KBM-7 (cell line): ENCODE measurements at places on chromosomes 12 and 14.

DNA sequence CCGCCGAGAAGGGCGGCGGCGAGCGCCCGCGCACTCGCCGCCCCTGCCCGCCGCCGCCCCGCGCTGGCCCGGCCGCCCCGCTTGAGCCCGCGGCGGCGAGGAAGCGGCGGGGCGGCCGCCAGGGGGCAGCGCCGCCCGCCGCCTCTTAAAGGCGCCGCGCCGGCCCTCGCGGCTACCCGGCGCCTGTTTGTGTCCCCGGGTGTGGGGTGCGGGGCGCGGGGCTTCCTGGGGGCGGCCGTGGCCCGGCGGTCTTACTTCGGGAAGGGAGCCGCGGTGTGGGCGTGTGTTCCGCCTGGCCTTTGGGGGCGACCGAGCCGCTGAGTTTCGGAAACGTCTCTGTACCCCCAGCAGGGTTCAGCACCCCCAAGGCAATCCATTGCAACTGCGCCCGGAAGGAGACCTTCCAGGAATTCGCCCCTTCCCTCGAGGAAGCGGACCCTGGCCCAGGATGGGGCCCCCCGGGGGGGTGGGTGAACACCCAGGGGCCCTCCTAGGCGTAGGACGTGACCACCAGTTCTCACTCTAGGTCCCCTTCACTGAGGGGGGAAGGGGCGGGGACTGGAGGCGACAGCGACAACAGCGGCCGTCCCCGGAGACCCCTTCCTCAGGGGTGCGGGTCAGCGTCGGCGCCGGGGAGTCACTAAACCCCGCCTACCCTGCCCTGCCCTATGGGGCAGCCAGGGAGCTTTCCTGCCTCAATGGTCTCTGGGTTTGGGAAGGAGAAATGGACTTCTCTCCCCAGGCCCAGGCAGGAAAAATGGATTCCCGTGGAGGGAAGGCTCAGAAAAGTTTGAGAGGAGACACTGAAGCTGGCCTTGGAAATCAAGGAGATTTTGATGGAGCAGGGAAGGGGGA lies at the start of gene ITPK1:
Gene ITPK1, minus strand, starts transcription at position 105 of the 855 bp plus-strand sequence. CDS start 762 bp downstream, outside the sequence.
- DNase-seq, result peak; percentile 53

- no peak for DNase-seq
These were observed 36.1 kb upstream of the PTCSC3 start for GRCh38 chr14:36212577-36212976.

GRCh38 chr12:45660330-45660729 lies 69.2 kb upstream of the ARID2 start:
- no peak for DNase-seq

DNA sequence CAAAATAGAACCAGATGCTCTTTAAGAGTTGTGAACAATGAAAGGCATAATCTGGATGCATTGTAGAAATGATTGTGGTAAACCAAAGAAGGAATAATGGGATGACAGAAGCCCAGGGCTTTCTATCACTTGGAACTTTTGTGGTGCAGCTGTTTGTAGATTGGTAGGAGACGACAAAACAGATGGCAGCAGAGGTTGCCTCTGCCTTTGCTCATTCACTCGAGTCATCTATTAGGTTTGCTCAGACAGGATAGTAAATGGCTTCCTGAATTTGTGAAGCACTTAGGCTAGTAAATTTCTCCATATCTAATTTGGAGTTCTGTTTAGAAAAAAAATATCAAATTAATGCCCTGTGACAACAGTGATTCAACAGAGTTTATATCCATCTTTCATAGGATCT lies 78.4 kb downstream of the FGD4 start:
- no peak for DNase-seq

GRCh38 chr12:2082321-2082720 lies 29.5 kb downstream of the CACNA1C start:
- no peak for DNase-seq

GRCh38 chr12:48880647-48881046 lies 15.0 kb upstream of the RND1 start:
- no peak for DNase-seq

- DNase-seq, result no peak
These were observed 32.3 kb downstream of the RAD51B start for GRCh38 chr14:67851785-67852410.

DNA sequence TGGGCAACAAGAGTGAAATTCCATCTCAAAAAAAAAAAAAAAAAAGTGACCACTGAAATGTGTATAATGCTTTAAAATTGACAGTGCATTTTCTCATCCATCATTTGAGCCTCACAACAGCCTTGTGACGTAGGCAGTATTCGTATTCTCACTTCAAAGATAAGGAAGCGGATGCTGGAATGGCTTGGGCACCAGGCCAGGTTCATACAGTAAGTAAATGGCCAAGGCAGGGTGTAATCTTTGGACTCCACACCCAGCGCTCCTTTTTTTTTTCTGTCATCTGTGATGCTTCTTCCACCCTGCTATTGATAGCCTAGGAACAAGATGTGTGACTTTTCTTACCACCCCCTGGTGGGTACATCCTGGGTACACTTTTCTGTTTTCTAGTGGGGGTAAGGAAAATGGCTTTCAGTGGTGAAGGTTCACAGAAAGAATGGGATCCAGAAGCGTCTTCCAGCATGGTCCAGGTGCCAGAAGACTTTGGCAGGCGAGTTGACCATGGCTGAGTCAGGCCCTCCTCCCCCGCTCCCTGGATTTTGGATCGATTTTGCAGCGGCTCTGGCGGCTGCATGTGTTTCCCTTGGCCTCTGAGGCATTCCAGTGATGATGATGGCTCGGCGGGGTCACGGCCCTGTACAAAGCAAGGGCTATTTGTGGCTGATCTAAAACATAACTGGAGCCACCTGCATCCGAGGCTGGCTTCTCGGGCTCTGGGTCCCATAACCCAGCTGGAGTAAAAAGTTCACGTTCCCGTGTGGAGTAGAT lies 110.6 kb downstream of the CACNA1C start:
- no peak for DNase-seq

DNA sequence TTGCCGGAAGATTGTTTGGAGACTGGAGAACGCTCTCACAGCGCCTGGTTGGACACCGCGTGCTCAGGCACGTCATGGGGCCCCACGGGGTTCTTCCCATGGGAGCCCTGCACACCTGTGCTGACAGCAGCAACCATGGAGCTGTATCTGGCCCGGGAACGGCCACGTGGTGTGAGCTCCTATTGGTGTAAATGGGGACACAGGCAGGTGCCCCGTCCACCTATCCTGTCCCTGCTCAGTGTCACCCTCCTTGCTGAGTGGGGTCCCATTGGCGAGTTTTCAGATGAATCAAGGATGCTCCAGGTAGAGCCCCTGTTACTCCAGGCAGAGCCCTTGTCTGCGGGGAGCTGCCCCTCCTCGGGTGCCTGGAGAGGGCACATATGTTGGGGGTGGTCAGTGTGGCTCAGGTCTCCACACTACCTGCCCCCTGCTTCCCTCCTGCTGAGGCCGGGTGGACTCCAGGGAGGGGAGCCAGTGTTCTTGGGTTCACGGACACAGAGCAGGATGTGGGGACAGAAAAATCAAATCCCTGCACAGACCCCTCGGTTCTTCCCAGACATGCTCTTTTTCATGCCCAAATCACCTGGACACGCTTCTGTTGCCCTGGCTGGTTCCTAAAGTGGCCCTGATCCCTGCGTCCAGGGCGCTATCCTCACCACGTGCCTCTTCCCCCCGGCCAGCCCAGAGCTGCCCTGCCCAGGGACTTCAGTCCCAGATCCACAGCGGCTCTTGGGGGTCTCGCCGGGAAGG lies 250.1 kb downstream of the ADGRD1 start:
- DNase-seq, result no peak

- no peak for DNase-seq
These were observed 64.3 kb downstream of the PCNX1 start for GRCh38 chr14:70971560-70971959.

GRCh38 chr12:11711651-11712327 lies 62.3 kb downstream of the ETV6 start:
- no peak for DNase-seq

GRCh38 chr12:119151445-119152026 lies 27.2 kb upstream of the HSPB8 start:
- no peak for DNase-seq

- no peak for DNase-seq
These were observed 101.6 kb downstream of the SOX5 start for GRCh38 chr12:23847857-23848256.

- no peak for DNase-seq
These were observed 333.5 kb downstream of the AEBP2 start for GRCh38 chr12:19772776-19773175.

GRCh38 chr12:103821773-103822172 lies 19.3 kb downstream of the NT5DC3 start:
- no peak for DNase-seq

DNA sequence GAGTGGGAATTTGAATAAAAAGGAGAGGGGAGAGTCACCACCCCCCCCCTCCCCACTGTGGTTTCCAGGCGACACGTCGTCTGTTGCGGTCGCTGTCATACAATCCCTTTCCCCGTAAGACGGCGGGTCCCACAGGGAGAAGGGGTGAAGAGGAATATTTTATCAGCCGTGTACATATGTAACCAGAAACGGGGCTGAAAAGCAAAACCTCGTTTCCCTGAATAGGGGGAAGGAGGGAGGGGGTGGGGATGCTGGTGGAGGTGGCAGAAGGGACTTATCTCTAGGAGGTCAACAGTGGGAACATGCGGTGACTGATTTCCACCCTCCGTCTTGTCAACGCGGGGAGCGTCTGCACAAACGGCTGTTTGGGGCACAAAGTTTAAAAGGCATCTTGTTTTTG lies 171.4 kb downstream of the RBM19 start:
- DNase-seq, result no peak

DNA sequence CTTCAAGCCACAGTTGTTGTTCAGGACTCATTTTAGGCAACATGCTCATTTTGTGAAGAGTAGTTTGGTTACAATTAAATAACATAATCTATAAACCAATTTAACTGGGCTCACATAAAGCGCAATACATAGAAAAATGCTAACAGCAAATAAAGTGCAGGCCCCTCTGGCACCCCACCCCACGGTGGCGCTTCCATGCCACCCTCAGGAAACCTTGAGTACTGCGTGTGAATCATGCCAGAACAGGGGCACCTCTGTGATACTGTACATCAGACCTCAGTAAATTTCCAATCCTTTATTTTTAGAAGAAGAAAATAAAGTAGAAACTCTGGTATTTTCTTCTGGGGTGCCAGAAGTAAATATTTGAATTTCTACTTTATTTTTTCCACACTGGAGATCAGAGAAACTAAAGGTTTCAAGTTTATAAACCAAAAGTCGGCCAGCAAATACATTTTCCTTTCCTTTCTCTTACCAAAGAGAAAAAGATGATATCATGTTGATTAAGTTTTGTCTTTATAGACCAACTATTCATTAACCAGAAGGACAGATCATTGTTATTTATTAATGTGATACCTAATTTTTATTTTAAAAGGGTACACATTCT lies 316.8 kb downstream of the PAWR start:
- DNase-seq, result peak; percentile 30

DNA sequence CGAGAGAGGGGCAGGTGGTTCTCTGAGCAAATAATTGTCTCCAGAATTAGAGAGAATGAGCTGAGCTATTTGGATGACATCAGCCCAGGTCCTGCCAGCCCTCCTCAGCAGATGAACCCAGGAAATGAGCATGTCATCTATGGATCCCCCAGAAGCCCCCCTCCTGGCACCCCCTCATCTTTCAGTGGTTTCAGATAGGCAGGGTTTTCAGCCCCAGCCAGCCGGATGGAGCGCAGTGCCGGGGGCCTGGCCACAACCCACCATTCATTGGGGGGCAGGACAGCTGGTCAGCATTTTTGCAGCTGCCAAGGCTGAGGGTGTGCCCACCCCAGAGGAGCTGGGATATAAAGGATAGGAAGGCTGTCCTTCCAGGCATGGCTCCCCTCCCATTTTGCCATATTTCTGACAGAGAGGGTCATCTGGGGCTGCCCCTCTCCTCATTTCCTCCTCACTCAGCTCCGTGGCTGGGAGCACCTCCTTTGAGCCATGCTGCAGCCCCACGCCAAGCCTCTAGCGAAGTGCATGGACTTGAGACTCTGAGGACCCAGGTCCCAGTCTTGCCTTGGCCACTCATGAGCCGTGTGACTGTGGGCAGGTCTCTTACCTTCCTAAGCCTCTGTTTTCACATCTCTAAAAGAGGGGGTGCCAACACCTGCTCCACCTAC lies 6.0 kb upstream of the KRT71 start:
- no peak for DNase-seq

DNA sequence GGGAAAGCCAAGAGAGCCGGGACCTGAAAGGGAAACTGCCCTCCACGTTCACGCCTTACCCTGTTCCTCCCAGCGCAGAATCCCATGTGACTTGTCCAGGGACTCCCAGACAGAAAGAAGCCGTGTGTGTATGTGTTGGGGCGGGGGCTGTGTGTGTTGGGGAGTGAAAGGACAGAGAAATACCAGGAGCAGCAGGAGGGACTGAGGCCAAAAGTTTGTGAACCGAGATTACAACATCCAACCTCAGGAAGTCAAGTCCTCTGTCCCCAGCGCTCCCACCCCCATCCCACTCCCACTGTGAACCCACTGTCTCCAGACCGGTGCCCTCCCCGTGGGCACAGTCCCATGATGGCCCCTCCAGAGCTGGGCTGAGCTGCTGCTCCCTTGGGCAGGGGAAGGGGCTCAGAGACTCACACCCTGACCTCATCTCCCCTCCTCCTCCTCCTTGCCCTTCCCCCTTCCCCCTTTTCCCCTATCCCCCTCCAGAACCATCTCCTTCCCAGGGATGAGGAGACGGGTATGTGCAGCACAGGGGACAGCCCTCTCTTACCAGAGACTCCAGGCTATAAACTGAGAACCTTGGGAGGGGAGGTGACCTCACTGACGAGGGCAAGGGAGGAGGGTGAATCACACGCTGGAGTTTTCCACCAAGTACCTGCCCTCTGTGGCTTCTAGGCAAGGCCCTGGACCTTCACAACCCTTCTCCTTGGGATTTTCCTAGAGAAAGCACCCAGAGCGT lies at the start of gene SLC6A12:
Gene SLC6A12, minus strand, starts transcription at position 155 of the 739 bp plus-strand sequence. CDS start 4,171 bp downstream, outside the sequence.
- DNase-seq, result no peak

DNA sequence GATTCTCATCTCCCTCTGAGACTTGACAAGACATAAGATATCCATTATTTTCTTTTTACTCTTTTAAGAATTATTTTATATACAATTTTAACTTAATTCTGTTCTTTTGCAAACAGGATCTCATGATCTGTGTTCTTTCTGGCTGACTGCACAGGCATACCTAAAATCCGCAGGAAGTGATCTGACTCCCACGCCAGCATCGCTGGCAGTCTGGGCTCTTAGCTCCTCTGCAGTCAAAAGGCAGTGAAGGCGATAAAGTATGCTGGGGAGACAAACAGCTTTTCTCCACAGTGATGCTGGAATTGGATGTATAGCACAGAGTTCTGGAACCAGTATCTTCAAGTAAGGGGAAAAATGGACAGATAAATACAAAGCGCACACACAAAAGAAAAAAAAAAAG lies 52.4 kb downstream of the DICER1 start:
- no peak for DNase-seq

DNA sequence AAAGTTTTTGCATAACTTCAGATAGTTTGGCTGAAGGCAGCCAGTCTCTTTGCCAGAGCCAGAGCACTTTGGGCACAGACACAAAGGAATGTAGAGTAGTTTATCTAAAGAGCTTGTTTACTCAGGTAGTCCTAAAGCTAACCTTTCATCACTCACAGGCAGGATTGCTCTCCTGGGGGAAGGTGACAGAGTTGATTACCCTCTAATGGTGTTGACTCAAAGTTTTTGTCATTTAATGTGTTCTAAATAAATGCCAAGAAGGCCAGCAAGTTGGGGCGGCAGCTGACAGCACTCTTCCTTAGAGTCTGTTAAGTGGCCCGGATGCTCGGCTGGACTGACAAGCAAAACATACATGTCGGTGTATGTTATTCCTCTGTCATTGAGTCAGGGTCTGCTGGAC lies 9.3 kb upstream of the TAS2R46 start:
- DNase-seq, result no peak

- no peak for DNase-seq
These were observed 3.6 kb downstream of the CFL2 start for GRCh38 chr14:34710744-34711143.
